ENCODE measurements at places on chromosomes 4 and X. TPM values are rescaled to one million over a fixed set of nuclear protein-coding genes. Genes with fewer than 3 reads are reported as not detected.

FHL1 gene
- 5.3 TPM for total RNA-seq

FRMPD4 gene
- total RNA-seq, result 0.48 TPM

ANTXR2 gene
- 33.1 TPM for total RNA-seq

GRCh38 chrX:101745046-101745445, 85.4 kb upstream of the ARMCX2 start:
- no peak for DNase-seq

DNA sequence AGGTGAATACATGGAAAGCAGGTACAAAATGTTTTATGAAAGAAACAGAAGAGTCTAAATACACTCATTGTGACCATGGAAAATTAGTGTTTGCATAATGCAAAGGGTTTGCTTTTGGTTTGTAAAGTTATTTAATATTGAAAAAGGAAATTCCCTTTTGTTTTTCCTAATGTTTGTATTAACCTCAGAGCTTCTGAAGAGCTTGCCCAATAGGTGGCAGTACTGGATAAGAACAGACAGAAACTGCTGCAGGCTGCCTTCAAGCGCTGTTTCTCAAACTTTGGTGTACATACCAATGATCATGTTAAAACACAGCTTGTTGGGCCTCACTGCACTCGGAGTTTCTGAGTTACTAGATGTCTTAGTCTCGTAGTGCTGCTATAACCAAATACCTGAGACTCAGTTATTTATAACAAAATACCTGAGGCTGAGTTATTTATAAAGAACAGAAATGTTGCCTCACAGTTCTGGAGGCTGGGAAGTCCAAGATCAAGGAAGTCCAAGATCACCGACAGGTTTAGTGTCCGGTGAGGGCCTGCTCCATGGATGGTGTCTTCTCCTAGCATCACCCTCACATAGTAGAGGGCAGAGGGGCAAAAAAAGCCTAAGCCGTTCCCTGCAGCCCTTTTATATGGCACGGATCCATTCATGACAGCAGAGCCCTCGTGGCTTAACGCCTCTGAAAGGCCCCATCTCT, 54.2 kb downstream of the SUPT20HL2 start:
- DNase-seq, result peak; percentile 74

DNA sequence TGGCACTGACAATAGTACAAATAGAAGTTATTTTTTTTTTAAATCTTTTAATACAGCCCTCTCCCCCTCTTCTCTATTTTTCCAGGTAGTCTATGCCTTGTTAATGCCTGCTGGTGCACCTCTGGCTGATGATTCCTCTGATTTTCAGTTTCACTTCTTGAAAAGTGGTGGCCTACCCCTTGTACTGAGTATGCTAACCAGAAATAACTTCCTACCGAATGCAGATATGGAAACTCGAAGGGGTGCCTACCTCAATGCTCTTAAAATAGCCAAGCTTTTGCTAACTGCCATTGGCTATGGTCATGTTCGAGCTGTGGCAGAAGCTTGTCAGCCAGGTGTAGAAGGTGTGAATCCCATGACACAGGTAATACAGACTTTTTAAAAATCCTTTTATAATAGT, 99.1 kb downstream of the USP9X start:
- DNase-seq, result no peak

DNA sequence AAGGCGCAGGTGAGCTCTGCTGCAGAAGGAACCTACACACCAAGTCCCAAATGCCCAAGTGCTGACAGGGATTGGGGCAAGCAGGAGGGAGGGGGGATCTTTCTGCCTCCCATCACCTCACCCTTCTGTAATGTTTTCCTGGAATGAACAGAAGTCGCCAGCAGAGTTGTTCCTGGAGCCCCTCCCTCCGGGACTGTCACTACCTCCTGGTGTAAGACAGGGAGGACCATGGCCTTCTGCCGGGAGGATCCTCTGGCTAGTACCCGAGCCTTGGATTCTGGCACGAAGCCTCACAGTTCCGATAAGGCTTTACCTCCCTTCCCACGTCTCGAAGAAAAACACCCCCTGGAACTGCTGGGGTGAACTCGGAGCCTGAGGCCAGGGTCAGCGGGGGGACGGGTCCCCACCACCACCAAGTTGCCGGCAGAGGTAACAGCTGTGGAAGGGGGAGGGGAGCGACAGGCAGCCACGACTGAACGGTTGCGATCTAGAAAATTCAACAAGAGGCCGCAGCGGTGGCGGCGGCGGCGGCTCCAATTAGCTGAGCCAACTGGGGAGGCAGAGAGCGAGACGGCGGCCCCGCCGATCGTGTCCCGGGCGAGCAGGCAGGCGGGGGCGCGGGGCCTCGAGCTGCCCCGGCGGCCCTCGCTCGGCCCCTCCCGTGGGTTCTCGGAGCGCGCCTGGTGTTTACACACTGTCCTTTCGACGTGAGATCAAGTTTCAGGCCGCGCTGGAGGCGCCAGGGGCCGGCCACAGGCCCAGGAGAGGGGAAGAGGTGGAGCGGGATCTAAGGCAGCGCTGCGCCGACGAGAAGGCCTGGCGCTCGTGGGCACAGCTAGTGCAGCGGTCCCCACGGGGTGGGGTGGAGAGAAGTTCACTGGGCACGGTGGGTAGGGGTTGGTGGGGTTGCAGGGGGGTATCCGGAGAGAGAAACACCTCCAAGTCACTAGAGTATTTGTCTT, 53.7 kb upstream of the BCOR start:
- no peak for DNase-seq

- DNase-seq, result peak; percentile 3
These were observed 3.4 kb downstream of the TEX13B start for GRCh38 chrX:107978707-107979307.

DNA sequence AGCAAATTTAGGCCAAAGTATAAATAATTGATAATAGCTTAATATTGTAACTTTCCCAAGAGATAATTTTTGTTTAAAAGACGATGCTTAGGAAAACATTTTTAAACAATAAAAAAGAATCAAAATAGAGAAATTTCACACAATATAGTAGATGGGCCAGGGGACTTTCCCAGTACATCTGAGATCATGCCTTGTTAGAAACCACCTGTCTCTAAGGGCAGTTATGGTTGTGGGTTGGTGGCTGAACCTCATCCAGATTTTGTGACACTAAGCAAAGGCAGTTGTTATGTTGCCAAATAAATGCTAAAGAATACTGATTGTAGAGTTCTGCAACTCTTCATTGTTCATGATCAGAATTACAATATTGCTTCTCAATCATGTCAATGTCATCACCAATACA, 270.6 kb downstream of the BANK1 start:
- DNase-seq, result no peak

DNA sequence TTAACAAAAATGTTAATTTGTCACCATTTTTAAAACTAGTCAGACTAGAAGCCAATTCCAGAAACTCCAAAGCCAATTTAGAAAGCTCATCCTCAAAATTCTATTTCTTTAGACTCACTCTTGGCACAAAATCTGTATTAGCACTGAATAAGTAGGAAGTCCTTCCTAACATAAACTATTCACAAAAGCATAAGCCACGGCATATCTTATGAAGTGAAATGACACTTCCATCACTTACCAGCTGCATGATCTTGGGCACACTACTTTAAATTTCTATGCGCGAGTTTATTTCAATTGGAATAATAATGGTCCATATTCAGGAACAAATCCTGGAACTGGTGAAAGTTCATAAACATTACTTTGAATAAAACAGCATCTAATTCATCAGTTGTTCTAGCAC, 1544.0 kb downstream of the TECRL start:
- DNase-seq, result no peak

GRCh38 chr4:82044141-82044993, 329.4 kb downstream of the HNRNPD start:
- DNase-seq, result peak; percentile 14

DNA sequence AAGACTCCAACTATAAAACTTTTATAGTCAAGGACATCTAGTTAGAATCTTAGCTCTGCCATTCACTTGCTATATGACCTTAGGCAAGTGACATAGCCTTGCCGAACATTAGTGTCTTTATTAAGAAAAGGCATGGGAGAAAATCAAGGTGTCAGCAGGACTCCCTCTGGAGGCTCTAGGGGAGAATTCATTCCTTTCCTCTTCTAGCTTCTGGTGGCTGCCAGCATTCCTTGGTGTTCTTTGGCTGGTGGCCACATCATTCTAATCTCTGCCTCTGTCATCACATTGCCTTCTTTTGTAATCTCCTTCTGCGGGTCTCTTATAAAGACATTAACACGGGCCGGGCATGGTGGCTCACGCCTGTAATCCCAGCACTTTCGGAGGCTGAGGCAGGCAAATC, 99.8 kb downstream of the PPP1R2C start:
- peak; percentile 31 for DNase-seq

DNA sequence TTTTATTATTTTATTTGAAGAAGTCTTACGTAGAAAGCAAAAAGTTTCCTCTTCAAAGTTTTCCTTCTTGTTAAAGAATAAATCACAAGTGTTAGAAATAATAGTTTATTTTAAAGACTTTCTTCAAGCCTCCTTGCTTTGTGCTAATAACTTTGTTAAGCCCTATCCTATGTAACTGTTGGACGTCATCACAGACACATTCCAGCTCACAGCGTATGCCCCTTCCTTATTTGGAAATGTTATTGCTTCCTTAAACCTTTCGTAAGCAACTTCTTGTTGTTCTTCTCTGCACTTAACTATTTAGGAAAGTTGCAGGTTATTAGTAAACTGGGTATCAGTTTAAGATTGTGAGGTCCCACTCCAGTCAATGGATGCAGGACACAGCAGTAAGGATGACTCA, 7.6 kb upstream of the SRD5A3 start:
- no peak for DNase-seq

DNA sequence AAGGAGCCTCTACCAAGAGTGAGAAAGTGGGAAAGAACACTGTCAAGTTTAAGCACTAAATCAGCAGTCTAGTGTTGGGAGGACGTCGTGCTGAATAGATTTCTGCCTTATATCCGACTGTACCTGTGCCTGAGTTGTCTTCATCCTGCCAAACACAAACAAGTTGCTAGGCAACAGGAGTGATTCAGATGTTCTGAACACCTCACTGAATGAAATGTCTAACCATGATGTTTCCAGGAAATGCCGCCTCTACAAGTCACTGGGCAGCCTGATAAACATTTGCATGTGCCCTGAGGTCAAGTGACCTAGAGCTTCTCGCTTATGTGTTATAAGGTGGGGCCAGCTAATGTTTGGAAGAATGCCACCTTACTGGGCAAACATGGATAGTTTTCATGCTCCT, 37.9 kb downstream of the SGMS2 start:
- DNase-seq, result peak; percentile 63

All from A172 (cell line).